ENCODE measurements at places on chromosomes 6 and 20.
A peak's percentile ranks its signal among the peaks of the same experiment; 100 is the strongest.

GRCh38 chr6:88823998-88824397 lies 139.4 kb downstream of the RNGTT start:
- DNase-seq = no peak

DNA sequence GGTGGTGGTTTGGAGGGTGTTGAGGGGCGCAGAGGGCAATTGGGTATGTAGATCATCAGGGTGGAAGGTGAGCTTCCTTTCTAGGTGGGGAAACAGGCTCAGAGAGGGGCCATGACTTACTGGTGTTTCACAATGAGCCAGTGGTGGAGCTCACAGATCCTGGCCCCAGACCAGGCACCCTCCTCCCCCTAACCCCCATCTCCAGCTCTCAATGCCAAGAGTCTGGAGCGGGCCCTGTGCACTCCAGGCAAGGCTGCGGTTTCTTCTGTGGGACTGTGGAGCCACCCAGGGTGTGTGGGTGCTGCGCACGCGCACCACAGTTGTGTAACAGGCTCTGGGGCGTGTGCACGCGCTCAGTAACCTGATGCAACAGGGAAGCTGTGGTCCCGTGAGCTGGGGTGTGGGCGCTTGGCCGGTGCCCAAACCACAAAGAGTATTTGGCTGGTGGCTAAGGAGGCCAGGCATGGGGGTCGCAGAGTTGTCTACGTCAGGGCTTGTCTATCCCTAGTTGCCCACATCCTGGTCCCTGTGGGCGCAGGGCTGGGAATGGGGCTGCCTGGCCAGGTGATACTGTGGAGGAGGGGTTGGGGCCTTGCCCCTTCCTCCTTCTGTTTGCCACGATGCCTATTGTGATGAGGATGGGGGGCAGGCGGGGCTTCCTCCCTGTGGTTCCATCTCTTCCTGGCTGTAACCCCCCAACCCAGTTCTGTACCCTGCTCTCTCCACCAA lies 37.5 kb upstream of the MRPS18A start:
- DNase-seq = no peak

DNA sequence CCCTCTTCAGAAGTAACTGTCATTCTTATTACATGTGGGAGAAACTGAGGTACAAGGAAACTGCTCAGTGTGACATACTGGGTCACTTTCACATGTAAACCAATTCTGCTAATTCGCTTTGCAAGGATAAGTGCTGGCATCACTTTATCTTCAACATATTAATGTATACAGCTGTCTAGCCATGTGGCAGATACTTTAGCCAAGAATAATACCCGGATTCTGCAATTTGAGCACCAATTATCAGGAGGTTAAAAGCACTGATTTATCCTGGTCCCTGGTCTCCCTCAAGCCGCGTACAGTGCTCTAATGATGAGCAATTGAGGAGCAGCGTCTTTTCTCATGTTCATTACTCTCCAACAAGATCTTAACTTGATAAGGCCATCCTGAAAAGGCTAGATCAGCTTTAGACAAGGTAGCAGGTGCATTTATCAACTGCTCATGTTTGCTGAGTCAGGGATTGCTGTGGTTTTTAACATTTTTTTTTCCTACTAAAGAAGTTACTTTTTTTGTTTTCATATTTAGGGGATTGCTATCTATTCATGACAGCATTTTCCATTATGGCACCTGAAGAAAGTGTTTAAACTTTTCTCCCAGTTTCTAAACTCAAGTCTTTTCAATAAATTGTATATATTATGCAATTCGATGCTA lies 1066.3 kb upstream of the MAP3K7 start:
- no peak for DNase-seq

DNA sequence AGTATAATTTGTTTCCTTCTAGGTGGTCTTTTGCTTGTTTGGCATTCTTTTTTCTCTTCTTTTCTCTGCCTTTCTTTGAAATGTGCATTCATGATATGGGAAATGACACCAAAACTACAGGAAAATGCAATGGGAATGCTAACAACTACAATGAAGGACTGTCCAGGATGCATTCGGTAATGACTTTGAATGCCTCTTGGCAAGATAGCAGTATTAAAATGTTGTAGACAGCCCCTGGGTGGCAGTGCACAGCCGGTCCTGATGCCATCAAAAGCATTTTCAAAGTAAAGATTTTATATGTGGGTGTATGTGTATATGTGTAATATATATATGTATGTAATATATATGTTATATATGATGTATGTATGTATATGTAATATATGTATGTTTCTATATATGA lies 218.8 kb upstream of the MMS22L start:
- no peak for DNase-seq

- no peak for DNase-seq
Measured at GRCh38 chr6:15481390-15482291, 181.2 kb downstream of the DTNBP1 start.

- no peak for DNase-seq
Measured at GRCh38 chr6:162219266-162219665, 508.3 kb downstream of the PRKN start.

GRCh38 chr20:2521369-2522305 lies 12.9 kb upstream of the ZNF343 start:
- DNase-seq = peak; percentile 31

GRCh38 chr20:45959956-45960630 lies 11.9 kb downstream of the ZNF335 start:
- no peak for DNase-seq

- DNase-seq = no peak
Measured at GRCh38 chr20:19828232-19828631, 70.2 kb downstream of the RIN2 start.

- DNase-seq = no peak
Measured at GRCh38 chr6:99498421-99498820, 16.8 kb downstream of the USP45 start.

GRCh38 chr20:37801921-37802320 lies 101.0 kb upstream of the VSTM2L start:
- no peak for DNase-seq

DNA sequence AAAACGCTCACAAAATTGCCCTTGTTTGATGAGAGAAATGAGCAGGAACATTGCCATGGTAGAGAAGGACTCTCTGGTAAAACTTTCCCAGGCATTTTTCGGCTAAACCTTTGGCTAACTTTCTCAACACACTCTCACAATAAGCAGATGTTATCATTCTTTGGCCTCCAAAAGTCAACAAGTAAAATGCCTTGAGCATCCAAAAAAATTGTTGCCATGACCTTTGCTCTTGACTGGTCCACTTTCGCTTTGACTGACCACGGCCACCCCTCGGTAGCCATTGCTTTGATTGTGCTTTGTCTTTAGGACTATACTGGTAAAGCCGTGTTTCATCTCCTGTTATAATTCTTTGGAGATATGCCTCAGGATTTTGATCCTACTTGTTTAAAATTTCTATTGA lies 41.1 kb upstream of the PREP start:
- no peak for DNase-seq

- no peak for DNase-seq
Measured at GRCh38 chr6:137878029-137878428, 11.0 kb downstream of the TNFAIP3 start.

DNA sequence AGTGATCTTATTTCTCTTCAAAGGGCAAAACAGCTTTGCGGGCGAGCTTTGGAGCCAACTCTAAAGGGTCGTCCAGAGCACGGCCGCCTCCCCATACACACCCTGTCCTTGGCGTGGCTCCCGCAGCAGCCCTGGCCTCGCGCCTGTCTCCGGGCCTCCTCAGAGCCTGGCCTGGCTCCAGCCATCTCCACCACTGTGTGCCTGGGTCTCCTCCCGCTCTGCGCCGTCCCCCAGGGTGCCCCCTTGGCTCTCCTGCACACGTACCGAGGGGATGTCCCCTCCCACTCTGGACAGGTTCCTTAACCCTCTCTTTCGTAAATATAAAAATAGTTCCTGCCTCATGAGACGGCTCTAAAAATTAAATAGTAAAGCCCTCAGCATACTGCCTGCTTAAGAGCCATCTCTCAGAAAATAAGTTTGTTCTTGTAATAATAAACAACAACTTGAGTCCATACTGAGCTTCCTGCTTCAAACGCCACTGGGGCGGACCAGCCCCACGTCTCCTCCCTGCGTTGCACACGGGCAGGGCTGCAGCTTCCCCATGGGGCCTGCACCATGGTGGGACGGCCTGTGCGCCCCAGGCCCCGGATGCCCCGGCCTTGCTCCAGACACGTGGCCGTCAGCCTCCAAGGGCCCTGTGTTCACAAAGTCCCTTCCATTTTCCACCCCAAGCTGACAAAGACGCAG lies 226.2 kb downstream of the TTLL2 start:
- DNase-seq = no peak

DNA sequence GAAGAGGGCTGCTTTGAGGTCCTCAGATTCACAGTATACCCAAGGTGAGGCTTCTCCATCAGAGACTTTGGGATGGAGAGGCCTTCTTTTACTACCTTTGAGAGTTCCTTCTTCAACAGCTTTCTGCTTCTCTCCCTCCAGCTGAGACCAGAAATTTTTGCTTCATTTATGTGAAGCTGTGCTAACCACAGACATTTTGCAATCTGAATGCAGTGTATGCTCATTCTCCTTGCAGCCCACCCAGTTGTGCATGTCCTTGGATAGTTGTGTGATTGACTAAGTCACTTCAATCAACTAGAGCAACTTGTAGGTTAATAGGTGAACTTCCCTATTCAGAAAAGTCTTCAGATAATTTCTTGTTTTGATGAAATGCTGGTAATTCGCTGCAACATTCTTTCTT lies 20.1 kb downstream of the DCBLD1 start:
- no peak for DNase-seq

DNA sequence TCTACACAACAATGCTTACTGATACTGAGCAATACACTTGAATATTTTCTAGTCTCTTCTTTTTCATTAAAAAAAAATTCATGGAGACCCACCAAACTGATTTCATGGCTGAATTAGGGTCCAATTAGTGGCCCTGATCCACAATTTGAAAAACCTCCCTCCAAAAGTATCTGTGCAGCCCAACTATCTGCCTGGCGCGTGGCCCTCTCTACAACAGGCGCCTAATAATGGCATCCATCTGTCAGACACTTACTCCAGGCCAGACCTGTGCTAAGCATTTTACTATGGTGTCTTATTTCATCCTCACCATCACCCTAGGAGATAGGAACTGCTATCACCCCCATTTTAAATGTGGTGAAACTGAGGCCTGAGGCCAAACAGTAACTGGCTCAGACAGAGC lies 14.0 kb downstream of the TFEB start:
- no peak for DNase-seq

- DNase-seq = no peak
Measured at GRCh38 chr20:34110025-34110744, 1.9 kb downstream of the EIF2S2 start.

DNA sequence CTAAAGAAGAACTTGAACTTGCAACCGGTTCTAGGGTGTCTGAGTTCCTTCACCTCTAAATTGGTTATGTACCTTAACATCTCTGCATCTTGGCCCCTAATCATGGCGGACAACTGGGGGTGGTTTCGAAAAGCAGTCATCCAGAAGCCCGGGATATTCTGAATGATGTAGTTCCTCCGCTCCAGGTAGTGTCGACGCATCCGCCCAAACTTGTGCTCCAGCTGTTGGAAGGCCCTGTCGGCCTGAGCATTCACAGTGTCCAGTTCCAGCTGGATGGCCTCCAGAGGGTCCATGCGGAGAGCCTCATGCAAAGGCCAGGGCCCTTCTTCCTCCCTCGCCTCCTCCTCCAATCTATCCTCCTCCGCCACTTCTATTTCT lies 887 bp downstream of the TSPYL1 start:
- no peak for DNase-seq

DNA sequence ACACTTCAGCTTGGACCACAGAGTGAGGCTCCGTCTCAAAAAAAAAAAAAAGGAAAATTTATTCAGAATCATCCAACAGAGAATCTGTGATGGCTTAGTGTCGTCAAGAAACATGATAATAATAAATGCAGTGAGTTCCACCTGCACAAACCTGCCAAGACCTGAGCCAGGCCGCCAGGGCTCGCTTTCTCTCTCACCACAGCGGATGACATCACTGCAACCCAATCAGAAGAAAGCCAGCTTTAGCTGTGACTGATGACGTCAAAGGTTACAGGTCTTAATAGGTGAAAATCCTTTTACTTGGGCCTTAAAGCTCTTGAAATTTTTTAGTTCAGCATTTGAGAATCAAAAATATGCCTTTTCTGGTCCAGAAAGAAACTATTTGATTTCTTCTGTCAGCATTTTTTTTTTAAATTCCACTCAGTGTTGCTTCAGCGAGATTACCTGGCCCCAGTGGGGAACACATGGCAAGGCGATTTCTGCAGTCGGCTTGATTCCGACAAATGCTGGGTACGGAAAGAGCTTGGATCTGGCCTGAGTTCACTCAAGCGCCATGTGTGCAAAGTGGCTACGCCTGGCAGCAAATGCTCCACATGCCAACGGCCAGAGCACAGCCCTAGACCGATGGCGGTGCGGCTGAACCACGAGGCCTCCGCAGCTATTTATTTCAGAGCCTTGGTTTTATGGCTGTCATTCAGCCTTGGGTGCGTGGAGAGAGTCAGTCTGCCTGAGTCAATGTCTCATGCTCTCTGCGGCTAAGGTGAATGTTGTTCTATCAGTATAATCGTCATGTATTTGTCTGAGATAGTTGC lies 105.7 kb upstream of the QKI start:
- DNase-seq = no peak

- DNase-seq = no peak
Measured at GRCh38 chr20:54162378-54163009, 11.3 kb downstream of the CYP24A1 start.

DNA sequence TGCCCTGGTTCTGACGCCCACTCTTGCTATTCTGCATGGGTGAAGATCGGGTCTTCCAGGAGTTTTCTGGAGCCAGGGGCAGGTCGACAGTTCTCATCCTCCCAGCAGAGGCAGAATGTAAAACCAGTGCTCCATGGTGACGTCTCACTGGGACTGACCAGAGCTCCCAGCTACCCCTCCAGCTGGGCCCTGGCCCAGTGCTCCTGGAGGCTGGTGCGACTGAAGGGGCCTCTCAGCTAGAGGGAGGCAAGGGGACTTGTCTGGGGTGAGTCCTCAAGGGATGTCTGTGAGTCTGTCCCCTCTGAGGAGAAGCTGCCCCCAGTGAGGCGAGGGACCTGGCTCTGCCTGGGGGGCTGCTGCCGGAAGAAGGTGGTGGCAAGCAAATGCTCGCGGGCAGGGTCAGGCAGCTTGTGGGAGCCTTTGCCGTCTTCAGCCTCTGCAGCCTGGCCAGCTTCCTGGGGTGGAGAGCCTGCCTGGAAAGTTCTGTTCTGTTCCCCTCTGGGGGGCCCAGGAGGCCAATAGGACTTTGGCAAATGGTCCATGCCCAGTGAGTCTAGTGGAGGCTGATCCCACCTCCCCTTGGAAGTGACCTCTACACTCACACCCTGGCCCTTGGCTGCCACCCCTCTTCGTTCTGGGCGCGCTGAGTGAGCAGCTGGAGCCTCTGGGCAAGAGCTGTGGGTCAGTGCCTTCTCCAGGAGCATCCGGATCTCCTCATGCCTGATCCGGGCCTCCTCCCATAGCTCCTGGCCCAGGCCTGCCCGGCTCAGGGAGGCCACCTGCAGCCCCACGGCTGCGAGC lies 47.5 kb downstream of the KIAA1755 start:
- DNase-seq = no peak

GRCh38 chr6:85250586-85251220 lies 199.2 kb upstream of the NT5E start:
- no peak for DNase-seq

GRCh38 chr20:47981222-47981621 lies 195.9 kb upstream of the SULF2 start:
- peak; percentile 35 for DNase-seq

- peak; percentile 41 for DNase-seq
Measured at GRCh38 chr6:135922174-135922573, 70.7 kb downstream of the PDE7B start.

GRCh38 chr6:6869094-6869493 lies 238.7 kb upstream of the RREB1 start:
- DNase-seq = no peak

Data from ELF-1 (cell line).